Osteocyte (in vitro differentiated cells): ENCODE measurements at places on chromosomes 4 and X. TPM values are rescaled to one million over a fixed set of nuclear protein-coding genes. Genes with fewer than 3 reads are reported as not detected.

The TASL gene
- not detected in 2 replicates for total RNA-seq

The NAAA gene
- 15.0 and 17.0 TPM in 2 replicates for total RNA-seq

- DNase-seq = no peak
- no peak overlapping the region for H3K4me3 ChIP-seq
- no peak overlapping the region for H3K27ac ChIP-seq
- no peaks in the 10 kb centered on the region for H3K4me1 ChIP-seq
- peaks cover 8% of the 10 kb centered on the region for H3K27me3 ChIP-seq
Measured at GRCh38 chrX:17848545-17849265, 12.4 kb downstream of the RAI2 start.

DNA sequence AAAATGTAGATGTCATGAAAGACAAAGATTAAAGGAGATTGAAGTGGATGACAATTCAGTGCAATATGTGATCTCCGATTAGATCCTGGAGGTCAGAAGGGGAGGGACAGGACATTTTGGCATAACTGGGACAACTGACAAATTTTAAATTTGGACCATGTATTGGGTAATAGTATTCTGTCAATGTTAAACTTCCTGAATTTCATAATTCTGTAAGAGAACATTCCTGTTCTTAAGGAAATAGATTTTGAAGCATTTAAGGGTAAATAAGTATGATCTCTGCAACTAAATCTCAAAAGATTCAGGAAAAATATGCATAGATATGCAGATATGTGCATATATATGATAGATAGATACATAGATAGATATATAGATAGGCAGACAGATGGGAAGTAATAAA, 11.0 kb downstream of the ODAPH start:
- no peak overlapping the region for H3K27ac ChIP-seq
- no peak overlapping the region for H3K4me3 ChIP-seq
- H3K4me1 ChIP-seq = no peaks in the 10 kb centered on the region
- peaks cover 41% of the 10 kb centered on the region for H3K27me3 ChIP-seq
- no peak for DNase-seq

DNA sequence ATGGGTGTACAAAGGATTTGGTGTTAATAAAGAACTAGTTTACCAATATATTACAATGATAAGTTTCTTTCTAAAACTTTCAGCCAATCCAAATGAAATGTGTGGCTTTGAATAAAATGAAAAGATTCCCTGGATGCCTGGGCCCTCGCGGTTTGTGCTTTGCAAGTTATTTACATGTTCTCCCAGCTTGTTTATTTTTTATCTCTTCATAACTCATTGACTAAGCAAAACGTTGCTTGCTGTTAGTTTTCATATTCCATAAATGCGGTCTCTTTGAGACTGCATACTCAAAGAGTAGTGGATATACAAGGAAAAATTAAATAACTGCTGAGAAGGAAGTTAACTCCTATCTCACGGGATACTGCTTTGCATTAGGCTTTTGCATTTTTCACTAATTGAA, 26.0 kb downstream of the FHDC1 start:
- no peaks in the 10 kb centered on the region for H3K27me3 ChIP-seq
- H3K4me3 ChIP-seq = no peak overlapping the region
- peaks cover 62% of the 10 kb centered on the region for H3K4me1 ChIP-seq
- peak overlapping the region; percentile 78 for H3K27ac ChIP-seq
- DNase-seq = no peak
- H3K36me3 ChIP-seq = peaks cover 51% of the 10 kb centered on the region

DNA sequence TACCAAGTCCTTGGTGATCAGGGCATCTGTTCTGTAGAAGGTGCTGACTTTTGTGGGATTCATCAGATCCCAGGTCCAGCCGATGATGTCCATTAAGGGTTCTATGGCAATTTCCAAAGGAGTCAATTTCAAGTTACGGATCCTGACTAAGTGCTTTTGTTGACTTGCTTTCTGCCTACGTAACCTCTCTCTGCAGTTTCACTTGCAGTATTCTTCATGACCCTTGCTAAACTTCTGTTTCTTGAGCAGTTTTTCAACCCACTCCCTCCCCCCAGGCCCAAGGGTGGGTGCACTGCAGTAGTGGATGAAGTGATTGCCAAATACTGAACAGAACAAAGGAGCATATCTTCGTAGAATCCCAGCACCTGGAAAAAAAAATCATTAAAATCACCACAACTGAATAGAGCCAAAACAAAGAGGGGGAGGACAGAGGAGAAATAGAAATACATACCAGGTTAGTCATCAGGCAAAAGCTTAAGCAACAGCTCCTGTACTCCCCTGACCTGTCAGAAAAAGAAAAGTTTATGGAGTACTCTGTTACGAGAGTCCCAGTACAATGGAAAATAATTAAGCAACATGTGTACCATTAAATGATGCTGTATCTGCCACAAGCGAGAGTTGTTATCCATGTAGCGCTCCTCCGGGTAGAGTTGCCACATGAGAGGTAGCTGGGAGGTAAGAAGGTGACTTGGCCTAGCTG, 5.8 kb downstream of the CMC4 start:
- peaks cover 22% of the 10 kb centered on the region for H3K4me1 ChIP-seq
- no peaks in the 10 kb centered on the region for H3K36me3 ChIP-seq
- H3K27me3 ChIP-seq = no peaks in the 10 kb centered on the region
- no peak for DNase-seq

GRCh38 chr4:158778156-158778711, 9.4 kb downstream of the FNIP2 start:
- DNase-seq = no peak
- H3K27me3 ChIP-seq = no peaks in the 10 kb centered on the region
- no peak overlapping the region for H3K27ac ChIP-seq

GRCh38 chrX:65581661-65582339, 47.2 kb upstream of the LAS1L start:
- no peaks in the 10 kb centered on the region for H3K36me3 ChIP-seq
- H3K27ac ChIP-seq = no peak overlapping the region
- DNase-seq = no peak
- H3K4me3 ChIP-seq = no peak overlapping the region
- H3K4me1 ChIP-seq = peaks cover 1% of the 10 kb centered on the region
- H3K27me3 ChIP-seq = peaks cover 7% of the 10 kb centered on the region

GRCh38 chrX:20260885-20261284, 5.8 kb downstream of the RPS6KA3 start:
- H3K36me3 ChIP-seq = no peaks in the 10 kb centered on the region
- DNase-seq = no peak
- no peak overlapping the region for H3K4me3 ChIP-seq
- H3K27ac ChIP-seq = no peak overlapping the region

DNA sequence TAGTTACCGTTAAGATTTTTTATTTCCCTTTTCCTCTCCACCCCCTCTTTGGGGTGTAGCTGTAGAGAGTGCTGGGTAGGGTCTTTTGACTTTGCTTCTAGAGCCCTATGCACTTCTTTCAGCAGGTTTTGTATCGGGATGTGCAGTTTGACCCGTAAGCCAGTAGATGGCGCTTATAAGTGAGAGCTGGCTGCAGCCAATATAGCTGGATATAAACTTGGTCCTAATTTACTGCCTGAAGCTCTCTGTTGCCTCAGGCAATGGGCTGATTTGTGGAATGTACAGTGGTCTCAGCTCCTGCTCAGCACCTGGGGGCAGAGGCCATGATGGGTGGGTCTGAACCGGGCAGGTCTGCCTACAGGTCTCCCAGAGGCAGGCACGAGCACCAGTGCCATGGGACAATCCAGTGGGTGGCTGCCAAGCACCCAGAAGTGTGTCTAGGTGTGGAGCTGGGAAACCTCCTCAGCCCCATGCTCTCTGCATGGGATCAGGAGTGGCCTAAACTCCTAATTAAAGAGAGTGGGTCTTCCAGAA, 146.5 kb downstream of the SPANXN1 start:
- no peaks in the 10 kb centered on the region for H3K4me1 ChIP-seq
- DNase-seq = no peak
- no peak overlapping the region for H3K4me3 ChIP-seq
- no peak overlapping the region for H3K27ac ChIP-seq
- H3K27me3 ChIP-seq = no peaks in the 10 kb centered on the region
